ENCODE measurements at places on chromosomes 7 and 10.

DNA sequence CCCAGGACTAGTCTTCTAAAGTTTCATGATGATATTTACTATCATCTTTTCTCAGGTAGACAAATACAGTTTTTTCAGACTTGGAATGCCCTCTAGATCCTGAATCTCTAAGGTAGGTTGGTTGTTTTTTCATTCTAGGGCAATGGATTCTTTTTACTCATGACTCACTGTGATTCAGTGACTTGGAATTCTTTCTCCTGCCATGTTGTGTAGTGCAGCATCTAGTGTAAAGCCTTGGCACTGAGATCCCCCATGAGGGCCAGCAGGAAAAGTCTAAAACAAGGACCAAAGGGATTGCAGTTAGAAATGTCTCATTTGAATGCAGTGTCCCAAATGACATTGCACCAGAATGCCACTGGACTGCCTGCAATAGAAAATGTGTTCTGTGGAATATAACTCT, 430.4 kb downstream of the NEBL start:
- no peak for DNase-seq

DNA sequence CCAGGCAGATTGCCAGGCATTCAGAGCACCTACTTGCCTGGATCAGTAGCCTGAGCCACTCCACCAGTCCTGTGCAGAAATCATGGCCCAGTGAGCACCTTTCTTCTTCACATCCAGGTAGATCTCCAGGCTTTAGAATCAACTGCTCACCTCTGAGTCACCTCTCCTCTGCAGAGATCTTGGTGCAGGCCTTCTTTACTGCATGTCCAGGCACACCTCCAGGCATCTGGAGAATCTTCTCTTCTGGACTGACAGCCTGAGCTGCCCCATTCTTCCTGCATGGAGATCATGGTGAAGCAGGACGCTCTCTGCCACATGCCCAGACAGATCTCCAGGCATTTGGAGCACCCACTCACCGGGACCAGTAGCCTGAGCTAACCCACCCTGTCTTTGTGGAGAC, 894.5 kb upstream of the MBL2 start:
- DNase-seq = no peak

GRCh38 chr10:91901784-91902677, 7.3 kb downstream of the FGFBP3 start:
- no peak for DNase-seq

DNA sequence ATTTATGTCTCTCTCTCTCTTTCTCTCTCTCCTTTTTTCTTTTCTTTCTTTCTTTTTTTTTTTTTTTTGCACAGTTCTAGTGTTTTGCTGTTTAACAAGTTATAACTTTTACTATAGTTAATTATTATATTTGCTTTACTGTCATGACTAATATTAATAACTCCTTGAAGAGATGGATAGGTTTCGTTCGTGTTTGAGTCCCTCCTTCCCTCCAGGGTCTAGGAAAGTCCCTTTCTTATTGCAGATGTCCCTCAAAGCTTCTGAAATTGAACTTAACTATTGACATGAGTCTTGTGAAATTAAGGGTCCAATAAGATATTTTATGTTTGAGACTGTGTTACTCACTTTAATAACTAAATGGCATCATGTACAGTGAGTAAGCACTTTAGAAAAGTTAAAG, 131.4 kb downstream of the PLXDC2 start:
- no peak for DNase-seq

DNA sequence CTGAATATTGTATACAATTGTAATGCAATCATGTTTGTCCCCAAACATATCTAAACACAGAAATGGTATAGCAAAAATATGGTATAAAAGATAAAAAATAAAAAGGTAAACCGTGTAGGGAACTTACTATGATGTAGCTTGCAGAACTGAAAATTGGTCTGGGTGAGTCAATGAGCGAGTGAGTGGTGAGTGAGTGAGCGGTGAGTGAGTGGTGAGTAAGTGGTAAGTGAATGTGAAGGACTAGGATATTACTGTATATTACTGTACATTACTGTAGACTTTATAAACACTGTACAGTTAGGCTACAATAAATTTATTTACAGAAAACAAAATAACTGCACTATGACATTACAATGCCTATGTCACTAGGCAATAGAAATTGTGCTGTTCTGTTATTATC, 1163.2 kb upstream of the SORCS1 start:
- no peak for DNase-seq
